ENCODE measurements at places on chromosomes 13 and 19.

DNA sequence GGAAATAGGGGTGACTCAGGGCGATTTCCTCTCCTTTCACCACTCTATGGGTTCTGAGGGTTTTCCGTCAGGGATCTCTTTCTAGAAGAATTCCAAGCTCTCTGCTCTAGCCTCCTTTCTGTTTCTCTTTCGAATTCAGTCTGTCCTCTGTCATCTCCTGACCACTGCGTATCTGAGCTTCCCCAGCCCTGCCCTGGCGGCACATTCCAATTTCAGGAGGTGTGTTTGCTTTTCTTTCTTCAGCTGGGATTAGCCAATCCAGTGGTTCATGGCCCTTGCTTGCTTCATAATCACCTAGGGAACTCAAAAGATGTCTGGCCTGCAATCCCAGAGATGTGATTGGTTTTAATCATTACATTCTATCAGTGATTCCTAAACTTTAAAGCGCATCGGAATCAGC lies 9.4 kb downstream of the IFNL2 start:
- DNase-seq: no peak

DNA sequence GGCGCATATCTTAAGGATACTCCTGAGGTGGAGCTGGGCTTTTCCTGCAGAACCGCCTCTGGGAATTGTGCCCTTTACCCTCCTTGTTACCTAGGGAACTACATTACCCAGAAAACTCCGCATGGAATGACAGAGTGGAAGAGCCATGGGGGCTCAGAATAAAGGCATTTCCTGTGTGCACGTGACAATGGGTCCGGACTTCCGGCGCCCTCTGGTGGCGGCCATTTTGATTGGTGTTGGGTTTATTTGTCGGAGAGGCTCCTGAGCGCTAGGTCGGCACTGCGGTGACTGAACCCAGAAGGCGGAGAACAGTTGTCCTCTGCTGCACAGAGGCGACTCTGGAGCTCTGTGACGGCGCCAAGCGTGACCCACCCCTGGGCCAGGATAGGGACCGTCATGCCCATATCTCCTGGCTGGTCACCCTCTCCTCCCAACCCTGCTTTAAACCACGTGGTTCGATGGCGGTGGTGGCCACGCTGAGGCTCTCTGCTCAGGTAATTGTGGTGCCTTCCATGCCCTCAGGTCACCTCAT lies at the start of gene ZNF587B:
Gene ZNF587B, plus strand, starts transcription at position 229 of the 532 bp plus-strand sequence. Its CDS starts 230 bp downstream, at position 459.
- DNase-seq: peak; percentile 22

DNA sequence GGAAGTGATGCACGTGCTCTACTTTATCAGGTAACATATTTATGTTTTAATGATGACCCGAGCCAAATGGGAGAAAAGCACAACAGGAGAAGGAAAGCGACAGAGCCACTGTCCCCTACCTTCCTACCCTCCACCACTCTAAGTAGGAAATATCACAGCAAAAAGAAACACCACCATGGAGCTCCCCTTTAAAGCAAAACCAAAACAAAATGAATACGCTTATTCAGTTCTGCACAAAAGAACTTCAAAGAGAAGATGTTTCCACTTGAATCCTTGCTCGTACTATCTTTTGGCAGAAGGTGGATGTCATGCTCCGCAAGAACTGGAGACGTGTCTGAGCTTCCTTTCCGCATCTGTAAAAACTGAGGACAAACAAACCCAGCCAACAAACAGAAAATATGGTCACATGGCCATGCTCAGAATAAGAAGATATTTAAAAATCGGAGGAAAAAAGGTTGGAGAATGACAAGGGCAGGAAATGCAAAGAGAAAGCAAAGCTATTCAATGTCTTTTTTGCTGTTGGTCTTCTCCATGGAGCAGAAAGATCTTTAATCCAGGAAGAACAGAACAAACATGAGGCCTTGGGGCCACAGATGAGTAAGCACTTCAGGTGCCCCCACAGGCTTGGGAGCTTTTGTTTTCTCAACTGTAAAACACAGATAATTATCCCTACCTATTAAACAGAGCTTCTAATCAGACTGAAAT lies 19.5 kb downstream of the N4BP2L1 start:
- DNase-seq: no peak

- DNase-seq: no peak
These were observed 237.8 kb downstream of the TUBA3C start for GRCh38 chr13:18943721-18944391.

DNA sequence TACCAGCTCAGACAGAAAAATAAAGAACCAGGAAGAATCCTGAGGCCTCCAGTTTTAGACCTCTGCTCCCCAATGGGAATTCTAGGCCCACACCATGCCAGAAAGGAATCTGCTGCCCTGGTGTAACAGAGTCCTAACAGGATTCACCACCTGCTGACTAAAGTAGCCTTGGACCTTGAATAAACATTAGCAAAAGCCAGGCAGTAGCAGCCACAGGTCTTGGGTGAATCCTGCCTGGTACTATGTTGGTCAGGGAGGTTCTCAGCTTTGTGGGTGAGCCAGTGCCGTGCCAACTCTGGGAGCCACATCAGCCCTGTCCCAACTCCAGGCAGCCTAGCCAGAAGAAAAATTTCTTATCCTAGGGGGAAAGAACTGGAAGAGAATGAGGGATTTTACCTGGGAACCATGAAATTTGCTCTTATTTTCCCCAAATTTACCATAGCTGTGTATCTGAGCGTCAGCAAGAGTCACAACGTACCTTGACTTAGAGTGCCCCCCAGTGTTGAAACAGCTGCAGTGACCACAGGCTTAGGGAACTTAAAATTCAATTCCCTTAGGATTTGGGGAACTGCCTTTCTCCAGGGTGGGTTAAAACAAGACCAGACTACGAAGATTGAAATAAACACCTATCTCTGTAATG lies 1895.6 kb upstream of the PRR20A start:
- DNase-seq: peak; percentile 0
